Naive thymus-derived CD4-positive, alpha-beta T cell (primary cell): ENCODE measurements at places on chromosomes 16 and 17.

- DNase-seq = no peak
Measured at GRCh38 chr16:23252310-23252709, 49.8 kb upstream of the SCNN1B start.

DNA sequence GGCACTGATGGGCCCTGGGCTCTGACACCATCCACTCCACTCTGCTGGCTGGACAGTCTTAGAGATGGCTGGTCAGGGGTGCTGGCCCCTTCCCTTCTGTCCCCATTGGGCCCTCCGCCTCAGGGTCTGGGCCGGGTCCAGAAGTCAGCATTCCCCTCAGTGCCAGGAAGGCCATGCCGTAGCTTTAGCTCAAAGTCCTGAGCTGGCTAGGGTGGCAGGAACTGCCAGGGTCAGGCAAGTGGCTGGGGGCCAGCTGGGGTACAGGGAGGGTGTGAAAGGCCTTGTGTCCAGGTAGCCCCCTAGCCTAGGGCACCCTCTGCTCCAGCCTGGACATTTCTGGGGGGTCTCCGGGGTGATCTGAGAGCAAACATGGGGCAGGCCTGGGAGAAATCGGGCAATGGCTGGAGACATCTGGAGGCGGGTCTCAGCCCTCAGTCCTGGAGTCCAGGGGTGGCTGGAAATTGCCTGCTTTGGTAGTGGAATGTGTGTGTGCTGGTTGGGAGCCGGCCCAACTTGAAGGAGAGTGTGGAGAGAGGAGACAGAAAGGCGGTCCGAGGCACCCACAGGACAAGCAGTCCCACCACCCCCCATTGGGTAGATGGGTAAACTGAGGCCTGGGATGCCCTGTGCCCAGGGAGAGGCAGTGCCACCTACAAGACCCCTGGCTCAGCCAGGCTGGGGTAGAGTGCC, 32.5 kb downstream of the TPSG1 start:
- no peak for DNase-seq

DNA sequence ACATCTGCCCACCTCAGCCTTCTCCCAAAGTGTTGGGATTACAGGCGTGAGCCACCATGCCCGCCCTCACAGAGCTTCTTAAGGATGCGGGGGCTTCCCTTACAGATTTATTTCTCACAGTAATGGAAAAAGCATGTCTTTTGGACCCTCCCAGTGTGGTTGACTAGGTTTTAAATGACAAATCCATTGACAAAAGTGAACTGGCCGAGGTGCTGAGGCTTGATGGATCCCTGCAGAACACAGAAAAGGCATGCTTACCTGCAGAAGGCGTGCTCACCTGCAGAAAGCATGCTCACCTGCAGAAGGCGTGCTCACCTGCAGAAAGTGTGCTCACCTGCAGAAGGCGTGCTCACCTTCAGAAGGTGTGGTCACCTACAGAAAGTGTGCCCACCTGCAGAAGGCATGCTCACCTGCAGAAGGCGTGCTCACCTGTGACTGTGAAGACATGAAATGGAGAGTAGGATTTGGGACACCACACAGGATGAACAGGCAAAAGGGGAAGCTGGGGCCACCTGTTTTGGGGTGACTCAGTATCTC, 15.1 kb upstream of the BBS2 start:
- DNase-seq = no peak

DNA sequence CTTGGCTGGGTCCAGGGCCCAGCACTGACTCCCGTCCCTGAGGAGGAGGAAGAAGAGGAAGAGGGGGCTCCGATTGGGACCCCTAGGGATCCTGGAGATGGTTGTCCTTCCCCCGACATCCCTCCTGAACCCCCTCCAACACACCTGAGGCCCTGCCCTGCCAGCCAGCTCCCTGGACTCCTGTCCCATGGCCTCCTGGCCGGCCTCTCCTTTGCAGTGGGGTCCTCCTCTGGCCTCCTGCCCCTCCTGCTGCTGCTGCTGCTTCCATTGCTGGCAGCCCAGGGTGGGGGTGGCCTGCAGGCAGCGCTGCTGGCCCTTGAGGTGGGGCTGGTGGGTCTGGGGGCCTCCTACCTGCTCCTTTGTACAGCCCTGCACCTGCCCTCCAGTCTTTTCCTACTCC, 8.5 kb downstream of the HIRIP3 start:
- DNase-seq = no peak

DNA sequence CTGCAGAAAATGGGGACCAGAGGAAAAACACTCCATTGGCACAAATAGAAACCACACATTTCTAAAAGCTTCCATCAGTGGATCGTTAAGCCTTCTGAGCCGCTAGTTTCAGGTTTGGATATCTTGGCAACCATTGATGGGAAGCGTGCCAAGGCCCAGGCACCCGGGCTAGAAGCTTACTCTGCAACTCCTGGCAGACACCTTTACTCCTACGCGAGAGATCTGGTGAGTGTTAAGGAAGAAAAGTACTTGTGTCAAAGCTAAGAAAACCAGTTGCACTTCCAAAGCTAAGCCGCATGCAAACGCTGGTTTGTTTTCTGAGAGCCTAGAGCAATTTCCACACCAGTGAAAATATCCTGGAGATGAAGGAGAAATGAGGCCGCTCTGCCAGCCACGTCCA, 472.4 kb downstream of the PMP22 start:
- no peak for DNase-seq

DNA sequence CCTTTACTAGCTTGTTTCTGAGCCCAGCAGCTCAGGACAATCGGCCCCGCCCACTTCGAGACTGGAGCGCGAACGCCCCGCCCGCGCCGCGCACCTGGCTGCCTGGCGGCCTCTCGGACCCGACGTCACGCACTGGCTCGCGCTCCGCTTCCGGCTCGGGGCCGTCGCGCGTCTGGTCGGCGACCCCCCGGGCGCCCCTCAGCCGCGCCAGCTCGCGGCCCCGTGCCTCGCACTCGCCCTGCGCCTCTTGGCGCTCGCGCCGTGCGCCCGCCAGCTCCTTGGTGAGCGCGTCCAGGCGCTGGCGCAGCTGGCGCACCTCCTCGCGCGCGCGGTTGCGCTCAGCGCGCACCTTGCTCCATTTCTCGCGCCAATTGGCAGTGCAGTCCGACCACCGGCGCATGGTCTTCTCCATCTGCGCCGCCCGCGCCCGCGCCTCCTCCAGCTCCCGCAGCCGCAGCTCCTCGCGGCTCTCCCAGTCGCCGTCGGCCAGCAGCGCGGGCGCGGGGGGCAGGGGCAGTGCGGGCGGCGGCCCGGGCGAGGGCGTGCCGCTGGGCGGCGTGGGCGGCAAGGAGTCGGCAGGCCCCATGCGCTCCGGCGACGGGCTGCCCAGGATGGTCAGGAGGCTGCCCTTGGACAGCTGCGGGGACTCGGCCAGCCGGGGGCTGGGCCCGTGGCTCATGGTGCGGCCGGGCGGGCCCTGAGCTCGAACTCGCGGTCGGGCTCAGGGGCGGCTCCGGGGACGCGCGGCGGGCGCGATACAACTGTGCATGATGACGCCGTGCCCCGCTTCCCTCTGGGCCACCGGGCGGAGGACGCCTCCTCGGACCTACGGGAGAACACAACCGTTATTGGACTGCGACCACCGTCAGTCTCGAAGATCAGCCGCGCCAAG, 7.6 kb downstream of the CCDC102A start:
- DNase-seq = no peak

DNA sequence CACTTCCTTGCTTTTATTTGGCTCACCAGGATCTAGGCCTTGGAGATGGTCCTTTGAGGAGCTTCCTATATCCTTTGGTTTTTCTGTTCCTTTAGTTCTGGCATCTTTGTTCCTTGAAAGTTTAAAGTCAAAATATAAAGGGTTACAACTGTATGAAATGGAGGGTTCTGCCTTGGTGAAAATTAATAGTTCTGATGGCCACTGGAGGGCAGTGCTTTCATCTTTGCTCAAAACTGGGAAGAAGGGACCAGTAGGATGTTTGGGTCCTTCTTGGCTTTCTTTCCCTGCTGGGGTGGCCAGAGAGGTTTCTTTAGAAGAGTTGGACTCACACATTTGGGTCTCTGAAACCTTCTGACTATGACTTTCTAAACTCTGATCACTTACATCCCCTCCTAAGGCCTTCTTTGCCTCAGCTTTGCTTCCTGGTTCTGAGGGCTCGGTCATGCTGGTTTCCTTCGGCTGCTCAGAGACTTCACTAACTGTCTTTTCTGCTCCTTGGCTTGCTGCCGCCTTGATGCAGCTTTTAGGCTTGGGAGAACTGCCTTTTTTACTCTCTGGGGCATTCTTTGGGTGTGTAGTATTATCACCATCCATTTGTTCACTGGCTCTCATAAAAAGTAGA, 10.9 kb upstream of the ITGA2B start:
- DNase-seq = no peak

GRCh38 chr16:4033951-4034350, 82.3 kb downstream of the ADCY9 start:
- no peak for DNase-seq

GRCh38 chr16:31099860-31100638, 5.5 kb upstream of the VKORC1 start:
- no peak for DNase-seq

GRCh38 chr17:40378966-40379365, 14.4 kb upstream of the GJD3 start:
- no peak for DNase-seq

GRCh38 chr17:50272246-50272645, 2.0 kb upstream of the TMEM92 start:
- DNase-seq = no peak

DNA sequence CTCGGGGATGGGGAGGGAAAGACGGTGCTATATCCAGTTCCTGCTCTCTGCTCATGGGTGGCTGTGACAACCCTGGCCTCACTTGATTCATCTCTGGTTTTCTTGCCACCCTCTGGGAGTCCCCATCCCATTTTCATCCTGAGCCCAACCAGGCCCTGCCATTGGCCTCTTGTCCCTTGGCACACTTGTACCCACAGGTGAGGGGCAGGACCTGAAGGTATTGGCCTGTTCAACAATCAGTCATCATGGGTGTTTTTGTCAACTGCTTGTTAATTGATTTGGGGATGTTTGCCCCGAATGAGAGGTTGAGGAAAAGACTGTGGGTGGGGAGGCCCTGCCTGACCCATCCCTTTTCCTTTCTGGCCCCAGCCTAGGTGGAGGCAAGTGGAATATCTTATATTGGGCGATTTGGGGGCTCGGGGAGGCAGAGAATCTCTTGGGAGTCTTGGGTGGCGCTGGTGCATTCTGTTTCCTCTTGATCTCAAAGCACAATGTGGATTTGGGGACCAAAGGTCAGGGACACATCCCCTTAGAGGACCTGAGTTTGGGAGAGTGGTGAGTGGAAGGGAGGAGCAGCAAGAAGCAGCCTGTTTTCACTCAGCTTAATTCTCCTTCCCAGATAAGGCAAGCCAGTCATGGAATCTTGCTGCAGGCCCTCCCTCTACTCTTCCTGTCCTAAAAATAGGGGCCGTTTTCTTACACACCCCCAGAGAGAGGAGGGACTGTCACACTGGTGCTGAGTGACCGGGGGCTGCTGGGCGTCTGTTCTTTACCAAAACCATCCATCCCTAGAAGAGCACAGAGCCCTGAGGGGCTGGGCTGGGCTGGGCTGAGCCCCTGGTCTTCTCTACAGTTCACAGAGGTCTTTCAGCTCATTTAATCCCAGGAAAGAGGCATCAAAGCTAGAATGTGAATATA, 4.8 kb upstream of the LASP1NB start:
- no peak for DNase-seq

DNA sequence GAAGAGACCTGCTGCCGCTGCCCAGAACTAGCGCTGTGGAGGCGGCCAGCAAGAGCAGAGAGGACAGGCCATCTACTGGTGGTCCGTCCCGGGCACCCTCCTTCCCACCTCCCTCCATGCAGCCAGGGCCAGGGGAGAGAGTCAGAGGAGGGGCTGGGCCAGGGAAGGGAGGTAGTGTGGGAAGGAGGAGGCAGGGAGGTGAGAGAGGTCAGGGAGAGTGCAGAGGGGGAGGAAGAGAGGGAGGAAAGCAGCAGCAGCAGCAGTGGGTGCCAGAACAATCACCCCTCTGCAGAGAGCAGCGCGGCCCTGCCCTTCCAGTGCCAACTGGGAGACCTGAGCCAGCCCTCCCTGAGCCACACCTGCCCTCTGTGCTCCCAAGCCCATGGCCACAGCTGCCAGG, 6.6 kb downstream of the C16orf95 start:
- DNase-seq = no peak

DNA sequence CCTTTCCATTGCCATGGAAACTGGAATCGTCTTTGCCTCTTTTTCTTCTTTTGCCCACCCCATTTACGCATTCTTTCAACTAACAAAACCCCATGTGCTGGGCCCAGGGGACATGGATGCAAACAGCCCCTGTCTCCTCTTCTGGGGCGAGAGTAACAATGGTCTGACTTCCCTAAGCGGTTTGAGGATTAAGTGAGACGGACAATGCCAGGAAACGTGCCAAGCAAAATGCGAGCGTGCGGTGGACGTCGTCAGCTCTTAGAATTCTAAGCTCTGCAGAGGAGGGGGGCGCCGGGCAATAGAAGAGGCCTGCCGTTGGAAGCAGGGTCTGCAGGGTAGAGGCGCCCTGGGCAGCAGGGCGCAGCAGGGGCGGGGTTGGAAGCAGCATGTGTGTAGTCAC, 42.4 kb upstream of the JPH3 start:
- no peak for DNase-seq

GRCh38 chr16:75294773-75295459, 43.5 kb upstream of the BCAR1 start:
- no peak for DNase-seq

DNA sequence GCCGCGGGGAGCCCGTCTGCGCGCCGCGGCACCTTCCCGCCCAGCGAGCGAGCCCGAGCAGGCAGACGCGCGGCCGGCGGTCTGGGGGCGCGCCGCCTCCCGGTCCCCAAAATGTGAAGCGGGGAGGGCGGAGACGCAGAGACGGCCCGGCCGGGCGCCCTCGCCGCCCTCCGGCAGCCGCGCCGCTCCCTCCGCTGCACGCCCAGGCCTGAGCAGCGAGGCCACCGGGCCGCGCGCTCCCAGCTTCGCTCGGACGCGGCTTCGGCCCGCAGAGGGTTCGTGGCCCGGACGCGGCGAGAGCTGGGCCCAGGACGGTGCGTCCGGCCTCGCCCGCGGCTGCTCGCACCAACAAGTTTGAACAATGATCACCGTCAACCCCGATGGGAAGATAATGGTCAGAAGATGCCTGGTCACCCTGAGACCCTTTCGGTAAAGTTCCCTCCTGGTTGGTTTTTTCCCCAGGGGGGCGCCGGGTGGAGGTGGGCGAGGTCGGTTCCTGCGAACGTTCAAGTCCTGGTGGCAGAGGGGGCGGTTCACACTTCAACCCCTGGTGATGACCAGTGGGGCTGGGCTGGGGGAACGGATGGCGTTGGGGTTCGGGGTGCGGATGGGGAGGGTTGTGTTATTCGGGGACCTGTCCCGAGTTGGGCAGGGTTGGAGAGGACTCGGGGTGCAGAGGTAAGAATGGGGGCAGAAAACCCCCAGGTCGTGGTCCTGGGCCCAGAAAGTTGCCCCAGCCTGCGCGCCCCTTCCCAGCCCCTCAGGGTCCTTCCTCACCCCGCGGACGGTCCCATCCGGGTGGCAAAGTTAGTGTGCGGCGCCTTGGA, 678 bp downstream of the MGAT5B start:
- peak; percentile 12 for DNase-seq

GRCh38 chr16:10090816-10091215, 91.4 kb downstream of the GRIN2A start:
- DNase-seq = no peak

- DNase-seq = no peak
Measured at GRCh38 chr17:81167638-81168037, 1.6 kb upstream of the AATK start.
